Suppressor macrophage (primary cell): ENCODE measurements at places on chromosomes 2 and 18.

GRCh38 chr18:2468051-2468450 lies 103.3 kb downstream of the METTL4 start:
- DNase-seq, result no peak

DNA sequence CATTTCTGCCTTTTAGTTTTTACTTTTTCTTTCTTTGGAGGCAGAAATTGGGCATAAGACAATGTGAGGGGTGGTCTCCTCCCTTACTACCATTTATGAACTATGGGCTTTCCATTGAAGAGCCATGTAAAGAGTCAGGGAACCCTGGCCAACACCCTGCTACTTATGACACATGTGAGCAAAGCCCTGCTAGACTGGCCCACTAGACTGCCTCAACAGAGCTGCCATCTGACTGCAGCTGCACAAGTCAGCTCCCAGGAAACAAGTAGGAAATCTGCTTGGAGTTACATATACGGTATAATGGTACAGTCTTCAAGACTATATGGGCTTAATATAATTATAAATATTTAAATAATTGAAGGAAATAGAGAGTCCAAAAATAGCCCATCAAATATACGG lies 816.8 kb downstream of the TRIB2 start:
- no peak for DNase-seq

- DNase-seq, result no peak
Observed at GRCh38 chr18:65464361-65464760, 286.5 kb upstream of the CDH7 start.

DNA sequence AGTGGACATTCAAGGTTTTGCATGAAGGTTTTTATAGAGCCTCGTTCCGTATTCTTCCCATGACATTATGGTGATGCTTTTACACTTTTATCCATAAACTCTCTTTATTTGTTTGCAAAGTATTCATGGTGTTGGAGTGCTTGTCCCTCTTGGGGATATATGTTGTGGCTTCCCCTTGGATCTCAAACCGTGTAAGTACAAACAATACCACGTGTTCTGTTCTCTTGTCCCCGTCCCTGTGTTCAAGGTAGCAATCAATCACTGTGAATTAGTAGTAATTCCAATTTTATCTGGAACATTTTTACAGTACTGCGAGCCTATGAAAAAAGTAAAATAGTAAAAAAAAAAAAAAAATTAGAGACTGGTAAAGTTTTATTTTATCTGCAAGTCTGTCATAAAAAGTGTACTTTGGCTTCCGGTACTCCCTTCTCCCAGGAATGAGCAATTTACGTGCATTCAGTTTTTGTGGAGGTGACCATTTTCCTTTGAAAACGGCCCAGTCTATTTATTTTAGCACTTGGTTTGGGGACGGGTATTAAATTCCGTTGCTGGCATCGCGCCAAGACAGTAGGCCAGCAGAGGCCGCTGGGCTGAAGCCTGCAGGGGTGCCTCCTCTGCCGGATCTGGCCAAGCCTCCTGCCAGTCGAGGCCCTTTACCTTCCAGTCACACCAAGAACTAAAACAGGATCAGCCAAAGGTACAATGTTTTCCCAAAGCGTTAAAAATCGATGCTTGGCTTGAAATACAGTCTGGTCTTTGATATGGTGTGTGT lies 175.7 kb downstream of the SOCS6 start:
- peak; percentile 88 for DNase-seq

GRCh38 chr2:194223218-194223617 lies 1433.8 kb upstream of the SLC39A10 start:
- no peak for DNase-seq

- no peak for DNase-seq
Observed at GRCh38 chr2:71303849-71304248, 27.7 kb upstream of the ZNF638 start.
